ENCODE measurements at places on chromosomes 5 and 9.

DNA sequence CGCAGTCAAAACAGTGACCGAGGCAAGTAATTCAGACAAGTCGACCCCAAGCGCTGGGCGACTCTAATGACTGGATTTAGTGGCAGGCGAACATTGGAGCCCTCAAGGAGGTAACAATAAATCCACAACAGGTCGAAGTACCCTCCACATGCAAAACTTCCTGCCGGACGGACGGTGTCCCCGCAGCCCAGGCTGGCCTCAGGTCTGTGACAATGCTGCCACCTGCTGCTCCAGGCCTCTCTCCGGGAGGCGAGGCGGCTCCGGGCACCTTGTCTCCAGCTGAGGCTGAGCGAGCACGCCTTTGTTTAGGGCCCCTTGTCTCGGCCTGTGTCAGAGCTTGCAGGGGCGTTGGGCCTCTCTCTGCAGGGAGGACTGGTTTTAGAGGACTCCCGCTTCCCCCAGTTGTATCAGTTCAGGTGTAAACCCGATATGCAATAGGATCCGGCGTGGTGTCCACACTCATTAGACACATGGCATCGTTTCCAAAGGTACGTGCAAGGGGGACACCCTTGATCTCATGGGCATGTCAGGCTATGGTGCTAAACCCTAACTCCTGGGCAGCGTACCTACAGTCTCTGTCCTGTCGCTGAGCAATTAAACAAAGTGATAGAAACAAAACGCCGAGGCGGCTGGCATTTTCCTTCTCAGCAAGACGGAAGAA lies 628.0 kb upstream of the ADAMTS16 start:
- no peak overlapping the region for H3K4me3 ChIP-seq
- DNase-seq: no peak
- H3K27me3 ChIP-seq: no peaks in the 10 kb centered on the region
- no peaks in the 10 kb centered on the region for H3K36me3 ChIP-seq

DNA sequence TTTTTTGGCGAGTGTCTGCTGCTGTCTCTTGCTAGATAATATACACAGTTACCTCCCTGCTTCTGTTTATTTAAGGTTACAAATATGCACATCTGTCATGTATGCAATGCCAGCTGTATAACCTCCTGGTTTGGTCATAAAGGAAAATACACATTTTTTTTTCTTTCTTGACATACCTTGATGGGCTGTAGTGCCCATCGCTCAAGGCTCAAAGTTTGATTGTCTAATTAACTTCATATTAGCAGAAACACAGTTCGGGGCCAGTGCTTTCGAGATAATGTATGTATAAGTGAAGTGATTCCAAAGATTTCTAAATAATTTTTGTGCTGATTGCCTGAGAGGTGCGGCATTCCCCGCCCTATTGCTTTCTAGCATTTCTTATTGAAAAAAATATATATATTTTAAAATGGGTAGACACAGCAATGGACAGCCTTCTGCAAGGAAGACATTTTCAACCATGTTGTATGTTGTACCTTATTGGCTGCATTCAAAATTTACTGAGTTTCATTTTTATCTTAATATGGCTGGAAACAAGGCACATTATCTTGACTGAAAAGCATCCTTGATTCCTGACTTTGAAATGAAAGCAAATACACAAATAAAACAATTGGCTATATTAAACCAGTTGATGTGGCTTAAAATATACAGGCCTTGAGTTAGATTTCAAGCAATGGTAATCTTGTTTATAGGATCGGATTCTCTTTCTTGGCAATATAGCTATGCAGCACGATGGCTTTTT lies 206.2 kb downstream of the MEF2C start:
- peaks cover 98% of the 10 kb centered on the region for H3K27me3 ChIP-seq
- no peaks in the 10 kb centered on the region for H3K36me3 ChIP-seq
- no peak overlapping the region for H3K4me3 ChIP-seq
- H3K4me1 ChIP-seq: peaks cover 29% of the 10 kb centered on the region

DNA sequence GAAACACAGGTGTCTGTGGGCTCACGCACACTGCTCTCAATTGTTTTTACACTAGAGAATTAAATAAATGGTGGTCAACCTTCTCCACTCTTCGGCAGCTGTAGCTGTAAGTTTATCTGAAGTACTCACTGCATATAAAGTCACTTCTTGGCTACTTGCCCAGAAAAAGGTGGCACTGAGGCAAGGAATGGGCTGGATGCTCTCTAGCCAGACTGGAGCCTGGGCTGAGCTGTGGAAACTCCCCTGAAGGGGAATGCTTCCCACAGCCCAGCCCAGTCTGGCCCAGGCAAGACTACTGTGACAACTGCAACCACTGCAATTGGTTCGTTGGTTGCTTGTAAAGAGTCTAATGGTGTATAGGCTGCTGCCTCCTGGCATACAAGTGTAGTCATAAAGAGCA lies 4.5 kb downstream of the LEAP2 start:
- no peaks in the 10 kb centered on the region for H3K27me3 ChIP-seq
- H3K27ac ChIP-seq: no peak overlapping the region
- H3K36me3 ChIP-seq: peaks cover 55% of the 10 kb centered on the region
- H3K4me1 ChIP-seq: no peaks in the 10 kb centered on the region

- no peak overlapping the region for H3K27ac ChIP-seq
- H3K4me1 ChIP-seq: no peaks in the 10 kb centered on the region
- H3K36me3 ChIP-seq: no peaks in the 10 kb centered on the region
- no peaks in the 10 kb centered on the region for H3K27me3 ChIP-seq
Measured at GRCh38 chr5:114450437-114450836, 88.6 kb downstream of the KCNN2 start.

DNA sequence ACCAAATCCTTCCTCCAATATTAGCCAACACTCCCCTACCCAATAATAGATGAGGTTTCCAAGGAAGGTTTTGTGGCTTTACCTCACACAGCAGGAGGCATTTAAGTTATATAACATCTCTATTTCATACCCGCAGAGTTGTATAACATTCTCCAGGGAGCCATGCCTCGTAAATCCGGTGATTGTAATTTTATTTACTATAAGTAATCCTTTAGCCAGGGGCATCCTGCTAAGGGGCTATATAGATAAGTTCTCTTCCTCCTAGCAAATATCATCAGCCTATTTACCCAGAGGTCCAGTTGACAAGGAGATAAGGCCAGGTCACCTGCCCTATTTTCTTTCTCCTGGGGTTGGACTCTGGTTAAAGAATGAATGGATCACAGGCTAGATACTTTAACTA lies 2051.0 kb downstream of the EFNA5 start:
- H3K36me3 ChIP-seq: no peaks in the 10 kb centered on the region
- H3K4me1 ChIP-seq: no peaks in the 10 kb centered on the region
- H3K27ac ChIP-seq: no peak overlapping the region
- no peaks in the 10 kb centered on the region for H3K27me3 ChIP-seq
- no peak overlapping the region for H3K4me3 ChIP-seq

- no peak overlapping the region for H3K4me3 ChIP-seq
- no peak for DNase-seq
- peaks cover 42% of the 10 kb centered on the region for H3K36me3 ChIP-seq
- no peaks in the 10 kb centered on the region for H3K4me1 ChIP-seq
- H3K27me3 ChIP-seq: no peaks in the 10 kb centered on the region
Measured at GRCh38 chr9:136377341-136378169, 4.1 kb upstream of the CARD9 start.

- H3K27ac ChIP-seq: no peak overlapping the region
- no peaks in the 10 kb centered on the region for H3K27me3 ChIP-seq
- no peak for DNase-seq
- H3K36me3 ChIP-seq: no peaks in the 10 kb centered on the region
Measured at GRCh38 chr9:6802926-6803325, 45.2 kb downstream of the KDM4C start.

- H3K4me3 ChIP-seq: no peak overlapping the region
- H3K27me3 ChIP-seq: no peaks in the 10 kb centered on the region
- no peaks in the 10 kb centered on the region for H3K36me3 ChIP-seq
- DNase-seq: no peak
- H3K4me1 ChIP-seq: no peaks in the 10 kb centered on the region
Measured at GRCh38 chr5:93154535-93154934, 426.5 kb downstream of the NR2F1-AS1 start.
